HEK293T (cell line): ENCODE measurements at places on chromosomes 5 and 9.

DNA sequence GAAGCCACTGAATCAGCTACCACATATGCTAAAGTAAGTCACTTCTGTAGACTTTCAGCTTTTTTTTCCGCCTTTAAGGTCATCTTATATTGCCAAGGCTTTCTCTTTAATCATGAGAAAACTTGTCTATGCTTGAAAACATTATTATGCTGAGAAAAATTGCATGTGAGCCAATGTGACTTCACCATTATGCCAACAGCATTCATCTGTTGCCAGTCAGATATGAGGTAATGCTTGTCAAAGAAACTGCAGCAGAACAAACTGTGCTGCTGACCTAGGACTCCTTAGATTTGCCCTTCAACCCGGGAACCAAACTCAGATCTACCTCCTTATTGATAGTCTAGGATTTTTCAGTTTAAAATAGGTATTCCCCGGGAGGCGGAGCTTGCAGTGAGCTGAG lies 34.3 kb downstream of the SLC44A1 start:
- no peak for DNase-seq

- no peak for DNase-seq
Measured at GRCh38 chr9:21624675-21625644, 142.8 kb upstream of the IFNE start.

DNA sequence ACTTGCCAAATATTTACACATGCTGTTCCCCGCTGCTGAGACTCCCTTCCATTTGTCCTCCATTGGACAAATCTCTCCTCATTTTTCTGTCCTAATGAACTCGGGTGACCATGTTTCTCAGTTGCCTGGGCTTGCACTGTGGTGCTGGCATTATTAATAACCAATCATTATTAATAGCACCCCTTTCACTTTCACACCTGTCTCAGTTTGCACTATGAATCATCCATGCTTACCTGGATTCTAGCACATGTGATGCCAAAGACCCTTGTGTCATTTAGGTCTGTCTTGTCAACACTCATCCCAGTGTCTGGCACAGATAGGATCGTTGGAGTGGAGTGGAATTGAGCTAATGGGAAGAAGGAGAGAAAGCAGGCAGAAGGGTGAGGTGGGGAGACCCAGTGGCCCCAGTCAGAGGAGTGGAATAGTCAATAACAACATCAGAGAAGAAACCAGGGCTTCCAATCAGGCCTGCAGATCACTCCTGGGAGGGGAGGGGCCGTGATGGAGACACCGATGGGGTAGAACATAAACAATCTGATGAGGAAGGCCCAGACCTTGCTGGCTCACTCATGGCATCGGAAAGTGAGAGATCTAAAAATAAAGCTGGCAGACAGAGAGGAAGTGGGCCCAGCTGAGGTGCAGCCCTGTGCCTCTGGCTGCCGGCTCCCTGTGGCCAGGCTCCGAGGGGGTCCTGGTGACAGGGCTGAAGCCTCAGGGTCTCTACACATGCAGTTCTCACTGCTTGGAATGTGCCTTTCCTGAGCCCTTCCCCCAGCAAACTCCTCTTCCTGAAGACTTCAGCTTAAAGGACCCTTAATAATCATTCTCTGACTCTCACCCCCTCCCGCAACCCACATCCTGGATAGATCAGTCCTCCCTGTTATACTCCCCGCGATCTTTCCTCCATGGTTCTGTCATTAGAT lies 33.5 kb upstream of the CRB2 start:
- no peak for DNase-seq

- no peak for DNase-seq
Measured at GRCh38 chr5:64599226-64599625, 91.1 kb upstream of the SHISAL2B start.

- no peak for DNase-seq
Measured at GRCh38 chr9:132049323-132049882, 30.3 kb downstream of the MED27 start.

GRCh38 chr5:34544403-34544802 lies 111.7 kb upstream of the RAI14 start:
- DNase-seq: no peak

DNA sequence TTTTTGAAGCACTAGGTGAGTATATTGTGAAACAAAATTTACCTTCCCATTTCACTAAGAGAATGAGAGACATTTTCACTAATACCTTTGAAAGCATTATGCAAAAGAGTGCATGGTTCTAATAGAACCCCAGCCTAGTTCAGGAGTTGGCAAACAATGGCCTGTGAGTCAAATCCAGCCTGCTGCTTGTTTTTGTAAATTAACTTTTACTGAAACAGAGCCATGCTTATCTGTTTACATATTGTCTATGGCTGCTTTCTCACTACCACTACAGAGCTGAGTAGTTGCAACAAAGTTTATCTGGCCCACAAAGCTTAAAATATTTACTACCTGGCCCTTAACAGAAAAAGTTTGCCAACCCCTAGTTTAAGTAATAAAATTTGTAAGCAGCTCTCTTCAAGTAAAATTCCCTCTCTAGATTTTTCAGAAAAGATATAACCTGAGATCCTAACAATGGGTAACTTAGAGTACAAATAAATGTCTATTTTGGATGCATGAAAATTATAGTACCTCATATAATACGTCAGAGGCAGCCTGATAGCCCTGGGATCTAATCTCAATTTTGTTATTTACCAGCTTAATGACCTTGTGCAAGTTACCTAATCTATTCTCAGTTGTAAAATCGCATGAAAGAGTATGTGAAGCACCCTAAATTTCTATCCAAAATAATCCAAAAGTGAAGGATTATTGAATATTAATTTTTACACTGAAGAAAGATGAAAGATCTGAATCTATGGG lies 50.7 kb upstream of the ARL15 start:
- DNase-seq: no peak

GRCh38 chr9:22424616-22425015 lies 22.0 kb upstream of the DMRTA1 start:
- no peak for DNase-seq

DNA sequence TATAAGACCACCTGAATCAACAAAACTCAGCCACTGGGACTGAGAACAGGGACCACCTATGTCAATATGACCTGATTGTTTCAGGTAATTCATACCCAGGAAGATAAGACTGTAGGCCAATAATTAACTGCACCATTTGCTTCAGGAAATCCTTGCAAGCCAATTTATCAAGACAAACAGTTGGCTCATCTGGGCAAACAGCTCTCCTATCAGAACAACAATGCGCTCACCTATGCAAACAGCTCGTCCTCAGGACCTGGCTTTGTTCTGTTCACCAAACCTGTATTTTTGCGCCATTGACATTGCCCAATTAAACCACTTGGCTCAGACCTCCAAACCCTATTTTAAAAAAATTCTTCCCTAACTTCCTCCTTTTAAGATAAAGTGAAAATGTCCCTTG lies 92.3 kb upstream of the MARCHF11 start:
- DNase-seq: no peak

- no peak for DNase-seq
Measured at GRCh38 chr9:136754626-136755301, 3.3 kb downstream of the LCN8 start.

- peak; percentile 16 for DNase-seq
Measured at GRCh38 chr9:14433351-14434157, 119.6 kb upstream of the NFIB start.

DNA sequence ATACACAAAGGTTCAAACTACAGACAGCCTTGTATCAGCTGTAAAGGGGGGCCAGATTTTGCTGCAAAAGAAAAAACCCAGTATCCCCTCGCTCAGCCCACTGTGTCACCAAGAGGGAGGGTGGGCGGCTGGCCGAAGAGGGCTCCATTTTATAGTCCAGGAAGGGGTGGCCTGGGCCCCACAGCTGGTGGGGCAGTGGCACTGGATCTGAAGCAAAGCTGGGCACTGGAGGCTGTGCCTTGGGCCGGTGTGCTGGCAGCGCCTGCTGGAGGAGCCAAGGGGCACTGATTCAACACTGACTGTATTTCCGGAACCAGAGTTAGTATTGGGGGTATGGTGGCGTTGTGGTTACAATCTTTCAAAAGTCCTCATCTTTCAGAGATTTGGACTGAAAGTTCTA lies 9.1 kb downstream of the BRD3 start:
- no peak for DNase-seq

GRCh38 chr9:96135076-96135752 lies 166.8 kb downstream of the HSD17B3 start:
- DNase-seq: no peak

DNA sequence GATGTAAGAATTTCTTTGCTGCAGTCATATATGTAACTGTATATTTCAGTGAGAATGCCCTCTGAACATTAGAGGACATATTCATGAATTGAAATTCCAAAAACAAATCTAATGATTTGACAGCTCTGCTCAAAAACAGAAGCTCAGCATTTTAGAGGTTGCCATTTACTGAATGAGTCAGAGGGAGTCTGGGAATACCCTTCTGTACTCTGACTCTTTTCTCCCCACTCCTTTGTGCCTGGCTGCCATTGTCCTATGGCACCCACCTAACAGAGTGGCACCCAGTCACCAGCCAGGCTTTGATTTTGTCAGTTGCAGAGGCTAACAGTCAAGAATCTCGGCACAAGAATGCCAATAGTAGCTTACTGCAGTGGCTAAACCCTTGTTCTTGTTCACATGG lies 133.6 kb downstream of the ATG10 start:
- no peak for DNase-seq

DNA sequence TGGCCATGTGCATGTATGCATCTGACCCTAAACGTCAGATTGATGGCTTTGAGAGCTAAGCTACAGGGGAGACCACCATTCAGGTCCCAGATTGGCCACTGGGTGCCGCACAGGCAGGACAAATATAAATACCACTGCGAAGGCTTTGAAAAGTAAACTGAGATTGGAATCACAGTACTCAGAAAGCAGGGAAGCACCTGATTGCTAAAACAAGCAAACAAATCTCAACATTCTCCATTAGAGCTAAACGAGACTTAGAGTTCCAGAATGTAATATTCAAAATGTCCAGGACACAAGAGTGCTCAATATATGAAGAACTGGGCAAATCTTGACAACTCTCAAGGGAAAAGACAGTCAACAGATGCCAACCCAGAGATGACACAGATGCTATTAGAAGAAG lies 61.0 kb upstream of the GFPT2 start:
- no peak for DNase-seq

DNA sequence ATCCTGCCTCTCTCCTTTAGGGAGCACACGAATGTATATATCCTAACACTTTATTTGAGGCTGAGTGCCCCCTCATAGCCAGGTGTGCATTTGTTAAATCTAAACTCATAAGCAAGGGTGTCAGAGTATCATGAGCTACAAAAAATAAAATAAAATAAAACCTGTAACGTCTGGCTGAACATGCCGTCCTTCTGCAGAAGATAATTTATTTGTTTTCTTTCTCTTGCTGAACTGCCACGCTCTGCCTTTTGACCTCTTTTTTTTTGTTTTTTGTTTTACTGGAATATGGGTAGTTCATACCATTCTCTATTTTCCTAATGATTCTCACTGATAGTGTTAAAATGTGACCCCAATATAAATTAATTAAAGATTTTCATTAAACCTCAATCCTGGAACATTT lies 117.7 kb upstream of the MPDZ start:
- no peak for DNase-seq

DNA sequence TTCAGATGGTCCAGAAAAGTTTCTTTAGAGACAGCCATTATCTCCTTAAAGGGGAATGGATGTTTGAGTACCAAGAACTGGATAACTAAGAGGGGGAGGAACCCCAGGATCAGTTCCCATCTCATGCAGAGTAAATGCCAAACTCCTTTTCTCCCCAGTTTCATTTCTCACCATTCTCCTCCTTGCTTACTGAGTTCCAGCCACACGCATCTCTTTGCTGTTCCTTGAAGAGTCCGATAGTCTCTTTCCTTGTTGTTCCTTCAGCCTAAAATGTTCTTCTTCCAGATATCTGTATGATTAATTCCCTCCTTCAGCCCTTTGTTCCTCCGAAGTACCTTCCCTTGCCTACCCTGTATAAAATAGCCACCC lies 30.0 kb downstream of the KDM4C start:
- DNase-seq: no peak

- DNase-seq: no peak
Measured at GRCh38 chr5:54520438-54520846, 2.9 kb downstream of the SNX18 start.

DNA sequence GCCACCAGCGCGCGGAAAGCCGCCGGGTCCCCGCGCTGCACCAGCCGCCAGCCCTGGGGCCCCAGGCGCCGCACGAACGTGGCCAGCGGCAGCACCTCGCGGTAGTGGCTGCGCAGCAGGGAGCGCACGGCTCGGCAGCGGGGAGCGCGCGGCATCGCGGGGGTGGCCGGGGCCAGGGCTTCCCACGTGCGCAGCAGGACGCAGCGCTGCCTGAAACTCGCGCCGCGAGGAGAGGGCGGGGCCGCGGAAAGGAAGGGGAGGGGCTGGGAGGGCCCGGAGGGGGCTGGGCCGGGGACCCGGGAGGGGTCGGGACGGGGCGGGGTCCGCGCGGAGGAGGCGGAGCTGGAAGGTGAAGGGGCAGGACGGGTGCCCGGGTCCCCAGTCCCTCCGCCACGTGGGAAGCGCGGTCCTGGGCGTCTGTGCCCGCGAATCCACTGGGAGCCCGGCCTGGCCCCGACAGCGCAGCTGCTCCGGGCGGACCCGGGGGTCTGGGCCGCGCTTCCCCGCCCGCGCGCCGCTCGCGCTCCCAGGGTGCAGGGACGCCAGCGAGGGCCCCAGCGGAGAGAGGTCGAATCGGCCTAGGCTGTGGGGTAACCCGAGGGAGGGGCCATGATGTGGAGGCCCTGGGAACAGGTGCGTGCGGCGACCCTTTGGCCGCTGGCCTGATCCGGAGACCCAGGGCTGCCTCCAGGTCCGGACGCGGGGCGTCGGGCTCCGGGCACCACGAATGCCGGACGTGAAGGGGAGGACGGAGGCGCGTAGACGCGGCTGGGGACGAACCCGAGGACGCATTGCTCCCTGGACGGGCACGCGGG lies at the start of gene TERT:
Gene TERT (minus strand): TSS at position 234 of the 815 bp plus-strand sequence. CDS start 79 bp downstream, at position 155.
- peak; percentile 46 for DNase-seq

DNA sequence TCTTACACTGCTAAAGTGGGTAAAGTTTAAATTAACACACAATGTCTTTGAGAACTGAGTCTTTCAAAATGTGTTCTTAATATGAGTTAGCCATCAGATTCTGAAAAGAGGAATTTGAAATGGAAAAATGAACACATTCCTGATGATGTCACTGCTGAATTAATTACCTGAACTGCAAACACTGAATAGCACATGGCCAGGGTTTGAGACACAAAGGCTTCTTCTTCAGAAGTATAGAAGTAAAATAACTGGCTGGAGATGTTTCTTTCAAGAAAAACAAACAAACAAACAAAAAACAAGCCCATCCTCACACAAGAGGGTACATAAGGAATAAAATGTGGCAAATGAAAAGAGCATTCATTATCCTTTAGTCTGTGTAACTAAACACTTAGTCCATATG lies 7.1 kb downstream of the GLIS3 start:
- DNase-seq: no peak
